SK-N-MC (cell line): ENCODE measurements at places on chromosomes 2 and 18.

DNA sequence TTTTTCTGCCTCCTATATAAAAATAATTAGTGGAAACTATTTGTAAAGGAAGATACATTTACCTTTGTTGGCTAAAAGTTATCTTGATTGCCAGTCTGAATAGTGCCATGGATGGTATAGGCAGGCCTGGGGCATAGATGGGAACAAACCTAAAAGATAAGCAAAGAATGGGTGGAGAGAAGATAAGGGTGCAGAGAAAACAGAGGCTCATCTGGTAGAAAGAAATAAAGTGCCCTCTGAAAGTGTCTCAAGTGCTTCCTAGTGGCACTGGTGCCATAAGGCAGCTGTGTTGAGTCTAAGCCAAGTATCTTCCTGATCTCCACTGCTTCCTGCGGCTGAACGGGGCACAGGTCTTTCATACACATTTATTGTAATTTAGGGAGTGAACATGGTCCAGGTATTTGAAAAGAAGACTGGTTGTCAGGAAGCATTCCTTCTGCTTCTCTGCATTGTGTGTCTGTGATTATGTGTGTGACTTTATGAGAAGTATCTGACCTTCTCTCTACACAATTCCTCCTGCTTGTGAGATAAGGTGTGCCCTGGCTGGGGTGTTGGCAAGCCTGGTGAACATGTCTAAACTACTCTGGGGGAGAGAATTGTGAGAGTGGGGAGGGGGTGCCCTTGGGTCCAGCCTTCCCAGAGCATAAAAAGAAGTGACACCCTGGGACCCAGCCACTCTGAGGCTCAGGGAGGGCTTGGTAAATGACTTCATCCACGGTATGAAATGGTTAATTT, 280.5 kb downstream of the CAMKMT start:
- DNase-seq: no peak

DNA sequence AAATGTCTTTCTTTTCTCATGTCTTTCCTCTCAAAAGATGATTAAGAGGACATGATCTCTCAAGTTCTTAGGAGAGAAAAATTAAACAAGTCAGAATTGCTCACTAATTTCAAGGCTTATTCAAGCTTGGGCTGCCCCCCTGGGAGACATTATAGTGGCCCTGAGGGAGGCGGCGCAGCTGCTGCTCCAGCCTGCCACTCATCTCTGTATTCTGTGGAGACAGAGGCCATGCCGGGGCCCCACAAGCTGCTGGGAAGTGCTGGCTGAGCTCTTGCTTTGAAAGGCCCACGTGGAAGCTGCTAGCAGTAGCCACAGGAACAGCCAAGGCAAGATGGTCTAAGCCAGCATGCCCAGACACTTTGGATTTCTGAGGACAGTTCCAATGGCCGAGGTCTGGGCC, 267.4 kb downstream of the LNPK start:
- DNase-seq: no peak

- no peak for DNase-seq
Observed at GRCh38 chr2:78676921-78677696, 348.4 kb upstream of the REG3G start.

GRCh38 chr2:215615803-215616174, 179.9 kb upstream of the FN1 start:
- DNase-seq: no peak

- no peak for DNase-seq
Observed at GRCh38 chr18:78321402-78321801, 658.2 kb upstream of the SALL3 start.

GRCh38 chr18:70132999-70133398, 72.5 kb downstream of the RTTN start:
- no peak for DNase-seq

GRCh38 chr2:43333656-43334144, 107.3 kb upstream of the ZFP36L2 start:
- DNase-seq: peak; percentile 66
